Immature natural killer cell (primary cell): ENCODE measurements at places on chromosomes 16 and 17.

DNA sequence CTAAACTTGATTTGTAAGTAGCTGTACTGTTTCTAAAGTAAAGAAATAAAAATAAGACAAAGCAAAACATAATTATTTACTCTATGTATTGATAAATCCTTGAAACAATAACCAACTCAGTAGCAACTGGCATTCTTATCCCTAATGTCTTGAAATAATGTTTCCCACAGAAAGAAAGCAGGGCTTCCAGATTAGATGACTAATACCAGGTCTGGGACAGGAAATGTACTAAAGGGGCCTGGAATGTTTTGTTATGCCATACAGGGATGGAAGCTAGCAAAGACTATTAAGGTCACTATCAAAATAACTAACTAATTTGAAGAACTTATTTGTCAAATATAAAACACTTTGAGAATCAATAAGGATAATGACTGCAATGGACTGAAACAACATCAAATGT, 82.1 kb downstream of the CFDP1 start:
- DNase-seq, result no peak

DNA sequence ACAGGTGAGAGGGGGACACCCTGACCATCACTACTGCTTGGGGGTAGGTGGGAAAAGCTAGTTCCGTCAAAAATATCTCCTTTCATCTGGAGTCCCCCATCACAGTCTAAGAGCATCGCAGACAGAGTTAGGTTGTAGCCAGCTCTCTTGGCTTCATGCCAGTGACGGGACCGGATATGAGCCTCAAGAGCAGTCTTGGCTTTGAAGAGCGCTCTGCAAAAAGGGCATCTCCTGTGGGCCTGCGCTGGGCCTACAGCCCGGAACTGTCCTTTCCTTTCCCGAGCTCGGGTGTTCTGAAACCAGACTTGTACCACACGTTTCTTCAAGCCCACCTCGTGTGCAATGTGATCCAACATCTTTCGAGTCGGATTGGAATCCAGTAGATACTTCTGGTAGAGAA, 253.6 kb downstream of the ZFHX3 start:
- DNase-seq, result no peak

- no peak for DNase-seq
These were observed 211.2 kb downstream of the RPTOR start for GRCh38 chr17:80755650-80756405.

- peak; percentile 32 for DNase-seq
These were observed 9.8 kb upstream of the TBX2 start for GRCh38 chr17:61389670-61390478.

- DNase-seq, result no peak
These were observed 2.6 kb downstream of the CAMKK1 start for GRCh38 chr17:3890082-3890877.

- DNase-seq, result peak; percentile 56
These were observed 82.0 kb upstream of the ALOX12 start for GRCh38 chr17:6913608-6914443.

GRCh38 chr17:29347831-29348629, 42.1 kb upstream of the TAOK1 start:
- DNase-seq, result no peak

- DNase-seq, result no peak
These were observed 570 bp upstream of the BCO1 start for GRCh38 chr16:81237942-81238295.

DNA sequence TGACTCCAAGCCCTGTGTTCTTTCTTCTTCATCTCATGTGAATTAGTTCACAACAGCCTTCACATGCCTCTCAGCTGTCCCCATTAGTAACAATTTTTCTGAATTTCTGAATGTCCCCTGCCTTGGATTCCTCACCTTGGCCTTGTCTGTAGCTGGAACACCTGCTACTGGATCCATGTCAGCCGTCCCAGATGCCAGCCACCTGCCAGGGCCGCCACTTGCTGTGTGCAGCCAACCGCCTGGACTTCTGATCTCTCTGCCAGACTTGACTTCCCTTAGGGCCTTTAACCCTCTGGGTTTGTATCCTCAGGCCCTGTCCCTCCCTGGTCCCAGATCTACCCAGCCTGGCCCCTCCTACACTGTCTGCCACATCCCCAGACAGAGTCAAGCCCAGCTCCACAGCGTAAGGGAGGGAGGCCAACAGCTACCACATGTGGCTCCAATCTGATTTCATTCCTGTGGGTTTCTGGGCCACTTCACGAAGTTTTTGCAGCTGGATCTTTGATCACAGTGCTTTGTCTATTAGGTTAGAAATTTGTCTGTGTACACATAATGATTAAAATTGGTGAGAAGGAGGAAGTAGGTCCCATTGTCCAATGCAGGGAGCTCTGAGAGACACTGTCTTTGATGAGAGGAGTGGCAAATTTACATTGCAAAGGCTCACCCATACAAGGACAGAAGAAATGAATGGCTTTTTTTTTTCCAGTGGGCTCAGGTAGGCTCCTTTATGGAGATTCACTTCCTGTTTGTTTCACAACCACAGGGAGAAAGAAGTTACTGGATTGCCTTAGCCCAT, 15.3 kb downstream of the MPP2 start:
- DNase-seq, result no peak

DNA sequence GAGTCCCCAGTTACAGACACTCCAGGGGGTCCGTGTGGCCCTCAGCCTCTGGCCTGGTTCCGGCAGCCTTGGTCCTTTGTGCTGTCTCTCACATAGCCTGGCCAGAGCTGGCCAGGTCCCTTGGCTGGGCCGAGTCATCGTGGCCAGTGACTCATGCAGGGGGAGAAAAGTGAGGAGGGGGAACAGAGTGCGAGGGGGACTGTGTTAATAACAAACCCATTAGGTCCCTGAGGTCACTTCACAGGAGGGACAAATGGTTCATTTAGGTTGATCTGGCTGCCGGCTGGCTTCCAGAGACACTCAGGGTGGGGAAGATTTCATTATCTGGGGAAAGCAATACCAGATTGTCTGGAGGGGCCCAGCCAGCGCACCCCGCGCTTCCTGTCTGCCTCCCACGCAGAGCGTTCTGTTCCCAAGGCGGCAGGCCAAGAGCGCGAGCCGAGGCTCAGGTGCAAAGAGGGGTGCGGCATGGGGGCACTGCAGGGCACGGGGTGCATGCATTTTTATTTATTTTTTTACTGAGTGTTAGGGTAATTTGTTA, 223.1 kb downstream of the SEC14L1 start:
- DNase-seq, result no peak

DNA sequence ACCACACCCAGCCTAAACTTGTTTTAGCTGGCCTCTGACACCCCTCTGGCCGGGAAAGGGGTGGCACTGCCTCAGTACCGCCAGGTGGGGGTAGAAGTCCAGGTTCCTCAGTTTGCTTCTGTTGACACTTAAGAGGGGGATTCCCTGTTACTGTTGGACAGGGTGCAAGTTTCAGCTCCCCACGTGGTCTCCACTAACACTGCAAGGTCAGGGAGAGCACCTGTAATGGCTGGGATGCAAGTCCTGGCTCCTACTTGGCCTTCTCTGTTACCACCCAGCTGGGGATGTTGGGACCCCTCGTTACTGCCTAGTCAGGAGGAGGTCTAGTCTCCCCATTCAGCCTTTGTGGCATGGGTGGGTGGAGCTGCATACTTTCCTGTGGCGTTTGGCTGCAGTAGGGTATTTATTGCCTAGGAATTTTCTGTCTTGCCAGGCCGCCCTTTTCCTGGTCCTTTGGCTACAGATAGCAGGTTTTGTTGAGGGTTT, 10.6 kb upstream of the MFAP4 start:
- no peak for DNase-seq

DNA sequence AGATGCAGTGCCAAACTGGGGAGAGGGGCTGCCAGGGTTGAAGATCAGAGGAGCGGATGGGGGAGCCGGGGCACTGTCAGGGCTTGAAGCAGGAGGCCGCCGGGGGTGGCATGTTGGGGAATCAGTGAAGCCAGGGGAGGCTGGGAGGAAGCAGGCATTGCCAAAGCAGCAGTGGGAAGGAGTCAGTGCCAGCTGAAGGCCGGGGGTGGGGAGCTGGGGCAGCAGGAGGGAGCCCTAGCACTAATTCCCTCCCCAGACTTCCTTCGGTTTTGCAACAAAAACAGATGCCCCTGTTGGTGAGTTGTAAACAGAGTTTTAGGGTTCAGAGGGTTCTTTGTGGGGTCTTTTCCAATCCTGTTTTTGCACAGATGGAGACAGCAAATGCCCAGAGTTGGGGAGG, 10.9 kb upstream of the TAC4 start:
- no peak for DNase-seq

DNA sequence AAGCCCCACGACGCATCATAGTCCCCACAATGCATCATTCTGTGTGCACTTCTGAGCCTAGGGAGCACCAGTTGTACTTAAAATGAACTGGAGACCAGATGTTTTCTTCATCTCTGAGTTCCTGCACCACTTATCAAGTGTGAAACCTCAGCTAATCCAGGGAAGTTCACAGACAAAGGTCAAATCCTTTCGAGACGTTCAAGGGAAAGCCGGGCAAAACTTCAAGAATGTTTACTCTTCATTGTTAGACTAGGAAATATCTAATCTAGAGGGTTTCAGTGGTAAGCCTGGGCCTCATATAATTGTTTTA, 4.6 kb upstream of the PMP22 start:
- DNase-seq, result no peak

- no peak for DNase-seq
These were observed 169.1 kb downstream of the XYLT1 start for GRCh38 chr16:17301593-17302135.

- no peak for DNase-seq
These were observed 684 bp upstream of the RSAD1 start for GRCh38 chr17:50477976-50478375.

DNA sequence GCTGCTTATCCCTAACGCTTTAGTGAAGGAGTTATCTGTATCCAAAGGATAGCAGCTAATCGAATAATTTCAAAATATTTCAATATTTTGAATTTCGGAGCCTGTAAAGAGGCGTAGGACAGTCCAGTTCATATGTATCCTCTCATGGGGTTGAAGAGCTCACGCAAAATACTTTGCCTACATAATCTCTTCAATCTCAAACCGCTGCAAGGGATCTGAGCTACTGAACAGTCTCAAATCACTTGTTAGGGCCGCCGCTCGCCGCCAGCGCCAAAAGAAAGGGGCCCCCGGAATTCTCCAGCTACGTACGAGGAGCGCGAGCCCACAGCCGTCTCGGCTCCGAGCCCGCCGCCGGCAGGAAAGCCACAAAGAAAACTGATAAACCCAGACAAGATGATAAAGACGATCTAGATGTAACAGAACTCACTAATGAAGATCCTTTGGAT, 601 bp upstream of the RFWD3 start:
- peak; percentile 35 for DNase-seq

DNA sequence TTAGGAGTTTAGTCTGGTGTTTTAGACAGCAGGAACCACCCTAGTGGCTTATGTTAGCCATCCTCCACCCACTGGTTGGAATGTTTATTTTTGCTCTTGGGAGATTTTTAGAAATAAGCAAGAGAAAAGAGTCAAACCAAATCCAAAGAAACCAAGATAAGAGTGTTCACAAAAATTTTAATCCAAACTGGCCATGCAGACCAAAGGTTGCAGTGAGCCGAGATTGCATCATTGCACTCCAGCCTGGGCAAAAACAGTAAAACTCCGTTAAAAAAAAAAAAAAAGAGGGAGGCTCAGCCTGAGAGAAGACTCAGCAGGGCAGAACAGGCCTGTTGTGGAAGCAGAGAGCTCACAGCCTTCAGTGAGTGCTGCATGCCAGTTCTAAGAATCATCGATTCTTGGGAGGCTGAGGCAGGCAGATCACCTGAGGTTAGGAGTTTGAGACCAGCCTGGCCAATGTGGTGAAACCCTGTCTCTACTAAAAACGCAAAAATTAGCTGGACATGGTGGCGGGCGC, 12.2 kb upstream of the C16orf54 start:
- DNase-seq, result no peak

DNA sequence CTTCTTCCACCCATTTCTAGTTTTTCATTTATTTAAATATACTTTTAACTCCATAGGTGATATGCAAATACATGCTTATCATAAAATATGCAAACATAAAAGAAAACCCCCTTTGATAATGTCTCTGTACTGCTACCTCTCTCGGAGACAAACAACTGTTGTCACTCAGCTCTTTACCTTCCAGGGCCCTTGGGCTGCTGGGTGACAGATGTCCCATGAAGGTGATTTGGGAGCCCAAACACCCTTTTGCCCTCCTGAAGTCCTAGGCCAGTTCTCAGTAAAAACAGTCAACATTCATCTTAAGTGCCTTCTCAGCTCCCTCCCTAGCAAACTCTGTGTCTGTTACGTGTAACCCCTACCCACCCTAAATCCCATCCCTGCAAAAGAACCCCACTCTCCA, 37.5 kb downstream of the CHD9 start:
- DNase-seq, result no peak

- no peak for DNase-seq
These were observed 25.4 kb downstream of the RTN4RL1 start for GRCh38 chr17:1999557-2000251.

- DNase-seq, result no peak
These were observed 29.9 kb upstream of the IRX6 start for GRCh38 chr16:55294129-55294528.

DNA sequence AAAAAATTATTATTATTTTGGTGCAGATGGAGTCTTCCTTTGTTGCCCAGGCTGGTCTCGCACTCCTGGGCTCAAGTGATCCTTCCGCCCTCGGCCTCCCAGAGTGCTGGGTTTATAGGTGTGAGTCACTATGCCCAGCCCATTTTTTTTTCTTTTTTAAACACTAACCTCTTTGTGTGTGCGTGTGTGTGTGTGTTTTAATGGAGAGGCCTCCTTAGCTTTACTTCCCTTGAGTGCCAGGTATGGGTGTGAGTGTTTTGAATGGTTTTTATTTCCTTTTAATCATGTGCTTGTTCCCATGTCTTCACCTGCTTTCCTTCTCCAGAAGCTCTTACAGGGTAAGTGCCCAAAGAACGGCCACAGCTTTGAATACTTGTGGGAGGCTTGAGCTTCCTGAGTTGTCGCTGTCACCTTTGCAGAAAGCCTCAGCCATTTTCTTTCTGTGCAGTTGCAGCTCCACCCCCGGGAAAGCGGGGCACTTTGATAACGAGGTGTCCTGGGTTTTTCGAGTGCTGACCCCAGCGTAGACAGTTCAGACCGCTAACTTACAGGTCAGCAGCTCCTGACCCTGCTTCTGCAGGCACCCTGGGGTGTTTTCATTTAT, 22.6 kb downstream of the AKAP1 start:
- no peak for DNase-seq

- no peak for DNase-seq
These were observed 631 bp downstream of the NXPH3 start for GRCh38 chr17:49576088-49576916.

DNA sequence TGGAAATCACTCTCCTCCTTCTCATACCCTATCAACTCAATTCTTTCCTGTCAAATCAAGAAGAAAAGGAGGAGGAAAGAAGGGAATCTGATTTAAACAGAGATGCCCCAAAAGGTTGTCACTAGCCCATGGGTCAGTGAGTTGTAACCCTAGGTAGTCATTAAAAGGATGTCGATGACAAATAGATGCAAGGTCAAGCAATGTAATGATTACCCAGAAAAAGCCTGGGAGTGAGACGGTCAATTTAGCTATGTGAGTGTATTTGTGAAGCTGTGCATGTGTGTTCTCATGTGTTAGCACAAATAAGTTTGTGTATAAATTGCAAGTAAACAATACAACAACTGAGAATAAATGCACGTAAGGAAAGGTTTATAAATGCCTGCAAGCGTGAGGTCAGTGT, 190.5 kb upstream of the PMFBP1 start:
- no peak for DNase-seq
